ENCODE measurements at places on chromosomes 11 and 22.
A peak's percentile ranks its signal among the peaks of the same experiment; 100 is the strongest.

GRCh38 chr11:61194981-61195695 is 8.2 kb upstream of the PGA3 start:
- DNase-seq, result no peak

DNA sequence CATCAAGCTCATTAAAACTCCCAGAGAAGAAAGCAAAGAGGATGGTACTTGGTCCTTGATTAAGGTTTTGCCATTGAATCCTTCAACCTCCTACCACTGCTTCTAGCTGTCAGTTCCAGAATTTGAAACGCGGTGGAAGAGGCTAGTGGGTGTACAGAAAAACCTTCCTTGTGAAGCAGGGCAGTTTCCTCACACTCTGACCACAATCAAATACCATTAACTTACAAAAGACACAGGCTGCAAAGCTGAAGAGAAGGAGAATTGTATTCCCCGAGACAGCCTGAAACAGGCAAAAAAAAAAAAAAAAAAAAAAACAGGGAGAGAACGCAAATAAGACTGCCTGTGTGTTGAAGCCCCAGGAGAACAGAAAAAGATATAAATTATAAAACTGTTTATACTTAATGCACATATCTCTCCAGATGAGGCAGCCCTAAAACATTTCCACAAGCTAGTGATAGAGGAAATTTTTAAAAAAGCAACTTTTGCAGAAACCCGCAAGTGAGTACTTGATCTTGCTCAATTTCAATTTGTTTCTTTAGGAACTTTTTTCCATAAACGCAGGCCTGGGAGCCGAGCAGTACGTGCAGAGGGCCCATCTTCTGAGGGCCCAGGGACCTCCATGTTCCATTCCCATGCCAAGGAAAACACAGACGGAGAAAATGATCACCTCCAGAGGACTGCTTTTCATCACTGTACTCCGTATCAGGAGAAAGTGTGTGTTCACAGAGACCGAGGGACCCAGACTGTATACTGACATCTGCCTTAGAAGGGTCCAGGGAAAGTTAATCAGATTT is 218.7 kb upstream of the BLID start:
- DNase-seq, result no peak

- DNase-seq, result no peak
These were observed 8.5 kb downstream of the TMEM132A start for GRCh38 chr11:60932605-60933356.

DNA sequence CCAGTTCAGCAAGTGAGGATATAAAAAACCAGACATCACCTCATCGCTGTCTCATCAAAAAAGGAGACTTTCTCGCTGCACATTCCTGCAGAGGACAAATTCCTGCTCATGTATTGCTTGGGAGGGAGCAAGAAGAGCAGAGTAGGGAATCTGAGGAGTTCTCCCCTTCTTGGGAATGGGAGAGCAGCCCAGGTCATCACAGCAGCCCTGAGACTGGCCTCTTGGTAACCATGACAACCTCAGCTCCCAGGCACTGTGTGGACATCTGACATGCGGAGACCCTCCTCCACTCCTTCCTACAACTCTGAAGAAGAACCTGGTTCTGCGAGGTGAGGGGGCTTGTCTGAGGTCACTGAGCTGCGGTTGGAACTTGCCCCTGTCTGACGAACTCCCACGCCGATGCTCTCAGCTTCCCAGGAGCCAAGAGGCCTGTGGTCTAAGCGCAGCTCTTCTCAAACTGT is 17.9 kb downstream of the RFPL1 start:
- DNase-seq, result no peak

- DNase-seq, result no peak
These were observed 147.4 kb upstream of the ZC3H12C start for GRCh38 chr11:109945626-109946321.

DNA sequence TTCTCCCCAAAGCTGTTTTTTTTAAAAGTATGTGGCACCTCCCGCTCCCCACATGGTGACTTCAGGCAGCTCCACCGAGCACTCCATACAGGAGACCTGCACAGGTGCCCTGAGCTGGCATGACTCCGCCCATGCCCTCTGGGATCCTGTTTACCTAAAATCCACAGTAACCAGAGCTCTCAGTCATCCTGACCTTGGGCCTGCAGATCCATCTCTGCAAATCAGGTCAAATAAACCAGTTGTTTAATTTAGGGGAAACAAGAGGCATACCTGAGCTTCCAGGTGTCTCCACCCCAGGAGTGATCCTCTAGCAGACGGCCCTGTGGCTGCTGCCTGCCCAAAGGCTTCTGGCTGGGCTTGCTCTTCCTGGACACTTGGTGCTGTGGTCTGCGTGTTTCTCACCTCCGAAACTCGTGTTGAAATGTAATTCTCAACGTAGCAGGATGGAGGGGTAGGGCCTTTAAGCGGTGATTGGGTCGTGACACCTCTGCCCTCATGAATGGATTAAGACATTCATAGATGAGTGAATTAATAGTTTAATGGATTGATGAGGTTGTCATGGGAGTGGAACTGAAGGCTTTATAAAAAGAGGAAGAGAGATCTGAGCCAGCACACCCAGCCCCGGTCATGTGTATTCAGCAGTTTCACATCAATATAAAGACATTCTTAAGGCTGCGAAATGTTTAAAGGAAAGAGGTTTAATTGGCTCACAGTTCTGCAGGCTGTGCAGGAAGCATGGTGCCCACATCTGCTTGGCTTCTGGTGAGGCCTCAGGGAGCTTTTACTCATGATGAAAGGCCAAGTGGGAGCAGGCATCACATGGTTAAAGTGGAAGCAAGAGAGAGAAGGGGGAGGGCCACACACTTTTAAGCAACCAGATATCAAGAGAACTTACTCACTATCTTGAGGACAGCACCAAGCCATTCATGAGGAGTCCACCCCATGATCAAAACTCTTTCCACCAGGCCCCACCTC is 34.1 kb downstream of the LINC01488 start:
- DNase-seq, result no peak

GRCh38 chr11:67288198-67288451 is 978 bp upstream of the ANKRD13D start:
- DNase-seq, result no peak

DNA sequence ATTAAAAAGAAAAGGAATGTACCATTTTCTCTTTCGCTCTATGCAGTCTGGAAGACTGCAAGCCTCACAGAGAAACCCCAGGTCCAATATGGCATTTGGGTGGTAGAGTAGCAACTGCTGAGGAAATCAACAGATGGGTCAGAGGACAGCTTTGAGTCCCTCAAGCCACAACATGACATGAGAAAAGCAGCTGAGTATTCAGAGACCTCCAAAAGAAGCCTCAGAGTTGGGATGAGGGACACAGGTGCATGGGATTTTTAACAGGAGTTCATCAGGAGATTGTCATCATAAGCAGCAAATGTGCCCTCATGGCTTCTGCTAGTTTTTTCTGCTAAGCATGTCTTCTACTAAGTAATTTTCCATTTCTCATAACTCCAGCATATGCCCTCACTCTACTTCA is 111.6 kb downstream of the BLID start:
- no peak for DNase-seq

DNA sequence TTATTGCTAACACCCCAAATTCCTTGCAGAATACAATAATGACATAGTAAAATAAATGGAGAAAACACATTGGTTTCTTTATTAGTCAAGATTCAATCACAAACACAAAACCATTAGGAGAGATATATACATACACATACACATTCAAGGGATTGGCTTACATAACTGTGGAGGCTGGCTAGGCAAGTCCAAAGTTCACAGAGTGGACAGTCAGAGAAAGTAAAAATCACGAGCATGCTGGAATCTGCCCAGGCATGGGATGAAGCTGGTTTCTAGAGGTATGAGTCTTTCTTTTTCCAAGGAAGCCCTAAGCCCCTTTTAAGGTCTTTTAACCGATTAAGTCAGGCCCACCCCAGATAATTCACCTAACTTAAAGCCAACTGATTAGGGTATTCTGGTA is 13.6 kb upstream of the OR56B1 start:
- DNase-seq, result no peak

DNA sequence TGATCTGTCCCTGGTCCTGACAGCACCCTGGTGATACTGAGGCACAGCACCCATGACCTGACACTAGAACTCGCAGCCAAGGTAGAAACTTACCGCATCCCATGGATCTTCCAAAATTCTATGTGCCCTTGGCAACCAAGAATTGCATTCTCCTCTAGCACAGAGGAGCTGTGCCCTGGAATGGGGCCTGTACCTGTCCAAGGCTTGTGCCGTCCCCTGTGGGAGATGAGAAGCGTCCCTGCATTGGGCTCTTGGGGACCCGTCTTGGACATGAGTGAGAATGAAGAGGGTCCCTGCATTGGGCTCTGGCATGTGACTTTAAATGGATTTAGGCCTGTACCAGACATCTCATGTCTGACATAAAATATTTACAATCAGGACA is 67.1 kb downstream of the GGTLC2 start:
- DNase-seq, result no peak

- DNase-seq, result no peak
These were observed 11.1 kb downstream of the KCNJ4 start for GRCh38 chr22:38443628-38444521.

DNA sequence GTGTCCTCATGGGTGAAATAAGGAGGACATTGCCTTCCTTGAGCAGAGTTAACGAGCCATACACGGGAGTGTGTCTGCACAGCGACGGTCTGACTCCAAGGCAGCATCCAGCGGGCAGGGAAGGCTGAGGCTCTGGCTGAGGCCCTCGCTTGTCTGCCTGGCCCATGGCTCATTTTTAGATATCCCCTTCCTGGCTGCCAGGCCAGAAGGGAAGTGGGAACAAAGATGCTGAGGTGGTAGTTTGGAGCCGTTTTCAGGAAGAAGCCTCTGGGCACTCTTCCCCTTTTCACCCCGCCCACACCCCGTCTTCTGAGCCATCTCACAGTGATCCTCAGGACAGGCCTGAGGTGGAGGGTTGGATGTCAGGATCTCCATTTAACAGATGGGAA is 3.0 kb upstream of the SLCO2B1 start:
- DNase-seq, result no peak

- no peak for DNase-seq
These were observed 224.2 kb downstream of the CEP164 start for GRCh38 chr11:117551761-117552343.

GRCh38 chr11:60078745-60079144 is 9.7 kb upstream of the MS4A2 start:
- no peak for DNase-seq

- peak; percentile 74 for DNase-seq
These were observed 1.2 kb upstream of the ARHGEF12 start for GRCh38 chr11:120334894-120335462.

DNA sequence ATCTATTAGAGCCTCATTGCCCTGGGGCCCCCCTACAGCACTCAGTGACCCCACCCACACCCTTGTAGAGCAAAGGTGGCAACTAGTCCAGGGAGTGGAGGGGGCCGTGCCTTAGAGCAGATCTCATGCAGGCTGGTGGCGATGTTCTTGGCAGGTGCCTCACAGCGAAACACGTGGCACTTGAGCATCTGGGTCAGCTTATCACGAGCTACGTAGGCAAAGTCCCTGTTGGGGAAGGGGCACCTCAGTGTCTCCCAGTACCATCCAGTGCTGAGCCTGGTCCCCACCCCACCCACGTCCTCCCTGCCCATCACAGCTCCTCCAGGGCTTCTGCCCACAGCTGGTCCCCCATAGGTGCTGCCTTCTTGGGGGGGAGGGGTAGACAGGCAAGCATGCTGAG is 11.2 kb downstream of the SMPD1 start:
- DNase-seq, result no peak

DNA sequence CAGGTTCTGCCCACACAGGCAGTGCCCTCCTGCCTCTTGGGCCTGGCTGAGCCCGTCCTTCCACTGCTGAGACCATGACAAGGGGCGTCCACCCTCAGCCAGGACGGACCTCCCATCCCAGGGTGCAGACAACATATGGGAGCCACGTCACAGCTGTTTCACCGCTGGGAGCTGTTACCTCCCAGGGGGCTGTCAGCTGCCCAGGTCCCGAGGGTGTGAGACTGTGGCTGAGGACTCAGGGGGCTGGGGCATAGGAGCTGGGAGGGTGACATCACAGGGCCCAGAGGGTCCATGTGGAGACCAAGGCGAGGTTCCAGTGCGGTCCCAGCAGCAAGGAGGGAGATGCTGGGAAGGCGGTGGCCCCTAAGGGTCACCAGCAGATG is 17.9 kb upstream of the CTSD start:
- DNase-seq, result no peak

- no peak for DNase-seq
These were observed 92.6 kb upstream of the PDGFD start for GRCh38 chr11:104256525-104256924.

- DNase-seq, result peak; percentile 12
These were observed 823 bp upstream of the CPT1A start for GRCh38 chr11:68842427-68843051.

DNA sequence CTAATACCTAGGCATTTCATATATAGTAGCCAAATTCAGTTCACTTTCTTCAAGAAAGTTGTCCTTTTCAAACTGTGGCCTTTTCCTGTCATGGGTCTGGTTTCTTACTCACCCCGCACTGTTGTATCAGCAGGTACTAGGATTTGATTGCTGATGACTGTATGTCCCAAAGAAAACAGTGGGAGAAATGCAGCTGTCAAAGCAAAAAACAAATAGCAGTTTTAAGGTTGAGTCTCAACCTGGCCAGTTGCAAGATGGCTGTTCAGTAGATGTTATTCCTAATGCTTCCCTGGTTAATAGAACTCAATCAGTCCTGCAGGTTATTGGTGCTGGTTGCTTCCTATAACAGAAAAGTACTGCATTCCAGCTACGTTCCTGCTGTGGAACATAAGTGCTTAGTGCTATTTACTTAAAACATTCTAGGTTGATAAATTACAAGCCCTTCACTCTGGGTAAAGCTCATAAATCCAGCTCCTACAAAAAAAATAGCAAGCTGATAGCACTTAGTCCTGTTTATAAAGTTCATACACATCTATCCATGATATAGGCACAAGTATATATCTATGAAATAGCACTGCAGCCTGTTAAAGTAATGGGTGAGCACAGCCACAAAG is 26.6 kb downstream of the NF2 start:
- DNase-seq, result no peak

- peak; percentile 39 for DNase-seq
These were observed 4.7 kb upstream of the RANBP1 start for GRCh38 chr22:20111045-20111688.

DNA sequence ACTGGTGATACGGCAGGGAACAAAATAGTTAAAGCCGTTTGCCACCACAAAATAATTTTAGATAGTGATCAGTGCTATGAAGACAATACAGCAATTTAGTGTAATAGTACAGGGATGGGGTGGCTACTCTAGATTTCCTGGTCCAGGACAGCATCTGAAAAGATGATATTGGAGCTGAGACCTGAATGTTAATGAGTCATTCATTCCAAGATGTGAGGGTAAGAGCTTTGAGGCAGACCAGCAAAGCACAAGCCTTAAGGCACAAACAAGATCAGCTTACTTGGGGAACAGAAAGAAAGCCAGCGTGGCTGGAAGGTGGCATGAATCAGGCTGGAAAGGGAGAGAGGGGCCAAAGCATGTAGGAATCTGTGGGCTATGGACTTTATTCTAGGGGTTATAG is 132.3 kb downstream of the TRIM44 start:
- DNase-seq, result no peak

Data from CD4-positive, alpha-beta T cell treated with Interleukin-6 for 4 hours (primary cell).